Muscle of back (tissue), 13 donors: ENCODE measurements at places on chromosomes 13 and 19.

DNA sequence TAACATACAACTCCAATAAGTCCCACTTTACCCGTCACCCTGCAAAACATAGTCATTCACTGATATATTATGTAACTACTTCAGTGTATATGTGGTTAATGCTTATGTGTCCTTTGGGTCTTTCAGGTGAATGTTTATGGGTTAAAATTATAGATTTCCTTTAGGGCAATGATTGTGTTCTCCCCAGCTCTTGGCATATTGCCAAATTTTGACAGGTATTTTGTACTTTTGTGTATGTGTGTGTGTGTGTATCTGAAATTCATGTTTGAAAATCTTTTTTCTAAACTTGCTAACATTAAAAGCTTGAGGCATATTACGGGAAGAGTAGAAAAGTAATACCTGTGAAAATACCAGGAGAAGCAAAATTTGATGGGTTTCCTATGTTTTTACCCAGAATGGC lies 8.2 kb downstream of the CDK8 start:
- DNase-seq: no peak

DNA sequence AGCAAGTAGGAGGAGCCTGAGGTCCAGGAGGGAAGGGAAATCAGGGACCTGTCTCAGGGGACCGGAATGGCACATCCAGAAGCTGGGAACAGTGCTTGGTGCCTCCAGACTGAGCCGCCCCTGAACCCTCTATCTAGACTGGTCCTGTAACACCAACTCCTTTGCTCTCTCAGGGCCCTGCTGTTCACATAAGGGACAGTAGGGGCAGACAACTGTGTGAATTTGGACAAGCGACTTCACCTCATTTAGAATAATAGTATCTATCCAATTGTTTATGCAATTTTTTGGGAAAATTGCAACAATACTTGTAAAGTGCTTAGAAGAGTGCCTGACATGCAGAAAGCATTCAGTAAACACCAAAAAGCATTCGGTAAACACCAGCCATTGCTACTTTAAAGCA lies 14.0 kb downstream of the SYMPK start:
- no peak for DNase-seq

DNA sequence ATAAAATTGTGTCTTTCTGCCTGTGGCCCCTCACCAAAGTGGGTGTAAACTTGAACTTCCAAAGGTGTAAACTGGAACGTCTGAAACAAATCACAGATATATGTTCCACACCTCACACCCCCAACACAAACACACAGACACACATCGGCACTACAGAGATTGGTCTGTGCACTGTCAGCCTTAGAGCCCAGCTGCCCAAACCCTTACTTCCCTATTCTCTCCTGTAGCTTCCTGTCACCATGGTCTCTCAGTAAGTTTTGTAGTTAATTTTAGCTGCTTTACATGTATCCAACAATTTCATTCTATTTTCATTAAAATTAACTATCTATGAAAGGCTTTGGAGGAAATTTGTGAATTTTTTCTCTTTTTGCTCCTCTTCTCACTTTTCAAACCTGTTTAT lies 5.4 kb downstream of the TM9SF2 start:
- DNase-seq: no peak

DNA sequence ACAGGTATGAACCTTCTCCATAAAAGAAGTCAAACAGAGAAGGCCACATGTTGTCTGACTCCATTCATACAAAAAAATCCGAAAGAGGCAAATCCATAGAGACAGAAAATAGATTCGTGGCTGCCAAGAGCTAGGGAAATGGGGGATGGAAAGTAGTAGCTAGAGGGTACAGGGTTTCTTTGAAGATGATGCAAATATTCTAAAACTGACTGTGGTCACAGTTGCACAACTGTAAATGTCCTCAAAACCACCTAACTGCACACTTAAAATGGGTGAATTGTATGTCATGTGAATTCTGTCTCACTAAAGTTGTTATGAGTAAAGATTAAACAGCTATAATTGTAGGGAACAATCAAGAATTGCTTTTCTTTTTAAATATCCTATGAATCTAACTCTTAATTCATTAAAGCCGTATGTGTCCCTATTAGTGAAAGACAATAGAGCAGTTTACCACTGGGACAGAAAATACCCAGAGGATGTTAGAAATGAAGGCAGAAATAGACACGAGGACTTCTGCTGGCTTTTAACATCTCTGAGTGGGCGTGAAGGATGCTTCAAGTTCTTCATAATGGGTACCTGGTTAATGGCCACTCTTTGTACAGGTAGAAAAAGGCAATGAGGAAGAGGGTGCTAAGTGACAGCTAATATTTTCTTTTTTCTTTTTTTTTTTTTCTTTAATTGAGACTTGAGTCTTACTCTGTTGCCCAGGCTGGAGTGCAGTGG lies 21.2 kb downstream of the INSR start:
- no peak for DNase-seq

DNA sequence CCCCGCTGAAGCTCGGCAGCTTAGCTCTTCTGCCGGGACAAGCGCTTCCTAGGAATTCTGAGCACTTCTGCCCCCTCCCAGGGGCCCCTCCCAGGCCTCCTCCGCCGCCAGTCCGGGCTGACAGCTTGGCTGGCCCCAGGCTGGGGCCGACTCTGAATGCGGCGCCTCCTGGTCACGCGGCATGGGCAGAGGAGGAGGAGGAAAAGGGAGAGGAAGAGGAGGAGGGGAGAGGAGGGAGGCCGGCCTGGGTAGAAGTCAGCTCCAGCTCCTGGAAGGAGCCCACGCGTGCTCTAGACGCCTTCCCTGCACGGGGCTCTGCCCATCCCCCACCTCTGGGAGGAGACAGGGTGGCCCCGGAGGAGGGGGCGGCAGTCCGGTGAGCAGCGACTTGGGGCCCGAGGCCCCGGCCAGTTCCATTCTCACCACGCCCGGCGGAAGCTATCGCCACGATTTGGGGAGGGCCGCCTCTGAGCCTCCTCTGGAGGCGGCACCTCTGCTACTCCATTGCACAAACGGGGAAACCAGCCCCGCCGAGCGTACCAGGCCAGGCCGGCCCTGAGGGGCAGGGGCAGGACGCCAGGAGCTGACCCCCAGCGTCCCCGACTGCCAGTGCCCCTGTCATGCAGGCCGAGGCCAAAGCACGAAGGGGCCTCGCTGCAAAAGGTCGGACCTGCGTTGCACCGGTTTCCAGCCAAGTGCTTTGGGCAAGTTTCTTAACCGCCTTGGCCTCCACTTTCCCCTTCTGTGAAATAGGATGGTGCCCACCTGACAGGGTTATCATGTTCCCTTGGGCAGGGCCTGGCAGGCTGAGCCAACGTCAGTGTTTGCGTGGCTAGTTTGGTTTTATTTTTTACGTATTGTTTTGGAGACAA lies 31.6 kb downstream of the CCNE1 start:
- DNase-seq: peak; percentile 52

DNA sequence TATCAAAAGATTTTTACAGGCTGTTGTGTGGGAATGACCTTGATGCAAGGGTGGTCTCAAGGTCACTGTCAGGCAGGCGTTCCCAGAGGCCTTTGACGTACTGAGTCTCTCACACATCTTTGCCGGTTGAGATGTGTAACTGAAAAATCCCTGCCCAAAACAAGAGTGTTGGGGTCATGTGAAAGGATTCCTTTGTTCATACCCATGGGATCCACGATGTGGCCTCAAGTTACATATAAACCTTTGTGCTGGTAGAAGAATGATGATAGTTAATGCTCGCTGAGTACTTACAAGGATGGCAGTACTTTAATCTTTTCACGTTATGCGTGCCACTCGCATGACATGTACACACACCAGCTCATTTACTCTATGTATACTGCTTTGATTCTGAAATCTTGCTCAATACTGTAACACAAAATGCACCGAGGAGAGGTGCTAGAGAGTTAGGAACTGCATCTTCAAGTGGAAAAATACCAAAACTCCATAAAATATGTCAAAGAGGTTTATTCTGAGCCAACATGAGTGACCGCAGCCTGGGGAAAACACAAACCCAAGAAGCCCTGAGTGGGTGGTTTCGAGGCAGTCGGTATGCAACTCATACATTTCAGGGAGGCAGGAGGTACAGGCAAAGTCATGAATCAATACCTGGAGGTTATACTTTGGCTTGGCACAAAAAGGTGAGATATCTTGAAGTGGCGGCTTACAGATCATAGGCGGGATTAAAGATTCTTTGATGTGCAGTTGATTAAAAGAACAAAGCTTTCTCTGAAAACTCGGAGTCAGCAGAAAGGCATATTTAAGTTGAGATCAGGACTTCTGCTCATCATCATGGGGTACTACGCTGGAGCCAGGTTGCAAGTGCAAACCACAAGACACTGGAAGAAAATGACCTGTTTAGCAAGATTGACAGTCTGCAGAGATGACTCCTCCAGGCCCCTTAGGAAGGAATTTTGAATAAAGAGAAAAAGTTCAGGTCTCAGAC lies 87.4 kb upstream of the ARHGEF7 start:
- no peak for DNase-seq

DNA sequence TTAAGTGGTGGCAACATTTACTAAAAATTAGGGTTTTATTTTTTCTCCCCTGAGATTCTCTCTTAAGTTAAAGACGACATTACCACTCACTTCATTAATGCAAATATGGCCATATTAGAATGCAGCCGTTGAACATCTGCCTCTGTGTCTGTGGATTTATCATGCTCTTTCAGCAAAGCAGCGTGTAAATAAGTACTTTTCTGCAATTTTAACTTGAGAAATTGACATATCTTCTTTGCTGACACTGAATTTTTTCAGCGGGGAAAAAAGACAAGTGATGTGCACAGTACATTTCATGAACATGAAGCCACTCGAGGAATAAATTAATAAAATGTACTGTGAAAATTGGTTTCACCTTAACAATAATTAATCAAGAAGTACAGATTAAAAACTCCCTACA lies 406.4 kb downstream of the ITGBL1 start:
- no peak for DNase-seq

DNA sequence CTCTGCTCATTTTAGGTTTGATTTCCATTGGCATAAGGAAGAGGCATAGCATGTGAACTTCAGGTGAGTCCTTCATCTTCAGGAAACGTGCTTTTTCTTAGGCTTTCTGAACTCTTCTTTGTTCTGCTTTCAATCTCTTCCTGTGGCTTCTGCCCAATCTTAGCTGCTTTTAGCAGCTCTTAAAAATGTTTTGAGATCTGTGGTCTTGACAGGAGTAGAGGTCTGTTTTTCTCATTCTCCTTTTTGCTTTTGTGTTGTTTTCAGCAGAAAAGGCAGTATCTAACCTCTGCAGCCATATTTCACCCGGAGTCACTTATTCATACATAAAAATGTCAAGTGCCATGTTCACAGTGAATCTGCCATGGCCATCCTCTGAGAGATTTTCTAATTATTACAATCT lies 120.3 kb downstream of the LIG4 start:
- DNase-seq: no peak

DNA sequence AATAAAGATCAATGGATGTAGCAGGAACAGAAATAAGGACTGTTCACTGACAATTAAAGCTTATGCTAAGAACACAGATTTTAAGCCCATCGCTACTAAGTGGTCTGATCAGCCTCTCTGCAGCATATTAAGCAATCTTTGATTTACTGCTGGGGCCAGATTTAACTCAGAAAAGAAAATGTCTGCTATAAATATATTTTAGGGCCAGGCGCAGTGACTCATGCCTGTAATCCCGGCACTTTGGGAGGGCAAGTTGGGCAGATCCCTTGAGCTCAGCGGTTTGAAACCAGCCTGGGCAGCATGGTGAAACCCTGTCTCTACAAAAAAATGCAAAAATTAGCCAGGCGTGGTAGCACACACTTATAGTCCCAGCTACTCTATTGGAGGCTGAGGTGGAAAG lies 43.0 kb downstream of the METTL21C start:
- no peak for DNase-seq

DNA sequence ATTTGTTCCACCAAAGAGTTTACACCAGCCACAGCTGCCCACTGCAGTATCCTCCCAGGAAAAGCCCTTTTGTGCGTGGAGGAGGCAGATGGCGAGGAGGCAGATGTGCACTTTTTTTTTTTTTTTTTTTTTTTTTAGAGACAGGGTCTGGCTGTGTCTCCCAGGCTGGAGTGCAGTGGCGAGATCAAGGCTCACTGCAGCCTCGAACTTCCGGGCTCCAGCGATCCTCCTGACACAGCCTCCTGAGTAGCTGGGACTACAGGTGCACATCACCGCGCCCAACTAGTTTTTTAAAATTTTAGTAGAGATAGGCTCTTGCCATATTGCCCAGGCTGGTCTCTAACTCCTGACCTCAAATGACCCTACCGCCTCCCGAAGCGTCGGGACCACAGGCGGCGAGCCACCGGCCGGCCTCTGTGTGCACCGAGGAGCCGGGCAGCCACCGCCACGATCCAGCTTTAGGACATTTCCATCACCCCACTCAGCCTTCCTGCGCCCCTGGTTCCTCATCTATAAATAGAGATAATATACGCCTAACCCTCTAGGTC lies 563 bp upstream of the PDCD5 start:
- DNase-seq: no peak

DNA sequence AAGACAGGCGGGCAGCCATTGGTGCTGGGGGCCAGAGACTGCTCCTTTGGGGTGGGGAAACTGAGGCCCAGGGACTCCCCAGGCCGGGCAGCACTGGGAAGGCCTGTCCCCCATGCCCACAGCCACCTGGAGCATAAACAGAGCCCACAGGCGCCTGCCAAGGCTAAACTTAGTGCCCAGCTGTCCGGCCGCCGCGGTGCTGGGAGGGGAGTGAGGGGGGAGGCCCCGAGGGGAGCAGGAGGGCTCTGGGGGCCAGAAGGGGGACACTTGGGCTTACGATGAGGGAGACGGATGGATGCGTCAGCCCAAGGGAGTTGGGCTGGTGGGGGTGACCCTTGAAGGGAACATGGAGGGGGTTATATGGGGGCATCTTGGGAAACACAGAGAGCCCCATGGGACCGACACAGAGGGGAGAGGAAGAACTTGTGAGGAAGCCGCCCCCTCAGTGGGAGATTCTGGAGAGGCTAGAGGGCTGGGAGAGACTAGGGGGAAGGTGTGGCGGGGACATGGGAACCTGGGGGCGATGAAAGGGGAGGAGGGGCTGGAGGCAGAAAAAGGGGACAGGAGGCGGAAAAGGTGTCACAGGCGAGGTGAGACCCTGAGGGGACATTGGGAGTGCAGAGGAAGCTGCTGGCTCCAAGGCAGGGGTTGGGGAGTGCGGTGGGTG lies 2.2 kb downstream of the CERS1 start:
- peak; percentile 38 for DNase-seq
